ENCODE measurements at places on chromosomes 13 and 19. TPM values are rescaled to one million over a fixed set of nuclear protein-coding genes. Genes with fewer than 3 reads are reported as not detected.

PBX4 gene
- 5.7 TPM for total RNA-seq

- DNase-seq: no peak
Observed at GRCh38 chr13:30396434-30397075, 25.7 kb upstream of the UBE2L5 start.

- DNase-seq: no peak
Observed at GRCh38 chr13:50340146-50340545, 324.9 kb downstream of the KCNRG start.

- no peak for DNase-seq
Observed at GRCh38 chr19:47124937-47125668, 5.5 kb upstream of the SAE1 start.

- no peak for DNase-seq
Observed at GRCh38 chr13:23987331-23987894, 90.1 kb upstream of the C1QTNF9B start.

DNA sequence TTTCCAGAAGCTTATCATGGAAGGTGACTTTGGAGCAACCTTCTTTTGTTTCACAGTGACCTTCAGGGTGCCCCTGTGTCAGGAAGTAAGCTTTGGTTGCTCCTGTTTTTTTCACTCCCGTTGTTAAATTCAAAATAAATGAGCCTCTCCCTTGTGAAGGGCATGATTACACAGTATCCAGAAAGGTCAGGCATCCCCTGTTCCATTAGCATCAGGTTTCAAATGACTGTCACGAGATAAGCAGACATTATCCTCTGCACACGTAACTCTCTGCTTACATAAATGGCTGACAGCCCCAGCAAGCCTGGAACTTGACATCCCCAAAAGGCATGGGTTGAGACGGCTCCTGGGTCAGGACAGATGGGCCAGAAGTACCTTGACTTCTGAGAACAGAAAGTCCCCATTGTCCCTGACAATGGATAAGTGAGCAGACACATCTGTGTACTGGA is 52.0 kb downstream of the RAB20 start:
- no peak for DNase-seq

GRCh38 chr19:45973553-45974338 is at the start of gene NOVA2:
TSS of gene NOVA2 (minus strand) at chr19:45973865. CDS start at chr19:45973351, 514 bp downstream.
- DNase-seq: peak; percentile 74

GRCh38 chr19:33024398-33024797 is 40.3 kb downstream of the RHPN2 start:
- no peak for DNase-seq

DNA sequence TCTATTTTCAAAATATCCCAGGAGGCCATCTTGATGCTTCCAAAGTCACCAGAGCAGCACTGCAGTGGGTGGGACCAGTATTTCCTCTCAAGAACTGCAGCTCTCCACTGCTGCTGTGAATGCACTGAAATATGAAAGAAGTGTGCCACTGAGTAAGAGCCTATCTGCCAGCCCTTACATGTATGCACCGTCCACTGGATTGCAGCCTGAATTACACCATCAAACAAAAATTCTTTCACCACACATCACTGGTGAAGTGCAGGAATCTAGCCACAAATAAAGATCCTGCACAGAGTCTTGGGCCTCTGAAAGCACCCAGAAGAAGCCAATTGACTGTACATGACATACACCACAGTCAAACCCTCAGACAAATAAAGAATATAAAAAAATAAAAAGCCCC is 249.0 kb downstream of the LHFPL6 start:
- no peak for DNase-seq

DNA sequence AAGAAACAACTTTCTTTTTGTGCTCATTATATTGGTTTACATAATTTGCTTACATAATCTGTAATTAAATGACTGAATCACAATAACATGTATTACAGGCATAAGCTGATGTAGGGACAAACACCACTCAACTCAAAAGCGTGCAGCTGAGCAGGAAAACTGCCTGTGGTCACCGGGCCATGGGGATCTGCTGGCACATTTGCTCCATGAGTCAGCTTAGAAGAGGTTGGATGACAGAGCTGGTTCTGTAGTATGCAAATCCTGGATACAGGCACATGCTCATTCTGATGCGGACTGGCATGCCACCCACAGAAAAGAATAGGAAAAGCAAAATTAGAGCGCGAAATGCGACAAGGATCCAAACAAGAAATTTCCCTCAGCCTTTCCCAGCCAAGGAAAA is 128.6 kb downstream of the USP12 start:
- no peak for DNase-seq
